Activated T-helper 1 cell treated with anti-CD3 and anti-CD28 coated beads, Interleukin-12 subunit alpha, Interleukin-12 subunit beta, Interleukin-2, Interleukin-4 antibody, amounts not matched to agents 30 ng/mL and 10 ng/mL and 1 ng/mL, durations not matched to agents 14 hours and 24 hours and 36 hours (primary cell): ENCODE measurements at places on chromosomes 6 and 20. TPM values are rescaled to one million over a fixed set of nuclear protein-coding genes. Genes with fewer than 3 reads are reported as not detected.

- no peak for DNase-seq
Measured at GRCh38 chr6:52921743-52922142, 12.2 kb upstream of the GSTA3 start.

Gene ABRACL
- 129 and 135 TPM in 2 replicates for total RNA-seq

Gene SIRPD
- not detected in 2 replicates for total RNA-seq

DNA sequence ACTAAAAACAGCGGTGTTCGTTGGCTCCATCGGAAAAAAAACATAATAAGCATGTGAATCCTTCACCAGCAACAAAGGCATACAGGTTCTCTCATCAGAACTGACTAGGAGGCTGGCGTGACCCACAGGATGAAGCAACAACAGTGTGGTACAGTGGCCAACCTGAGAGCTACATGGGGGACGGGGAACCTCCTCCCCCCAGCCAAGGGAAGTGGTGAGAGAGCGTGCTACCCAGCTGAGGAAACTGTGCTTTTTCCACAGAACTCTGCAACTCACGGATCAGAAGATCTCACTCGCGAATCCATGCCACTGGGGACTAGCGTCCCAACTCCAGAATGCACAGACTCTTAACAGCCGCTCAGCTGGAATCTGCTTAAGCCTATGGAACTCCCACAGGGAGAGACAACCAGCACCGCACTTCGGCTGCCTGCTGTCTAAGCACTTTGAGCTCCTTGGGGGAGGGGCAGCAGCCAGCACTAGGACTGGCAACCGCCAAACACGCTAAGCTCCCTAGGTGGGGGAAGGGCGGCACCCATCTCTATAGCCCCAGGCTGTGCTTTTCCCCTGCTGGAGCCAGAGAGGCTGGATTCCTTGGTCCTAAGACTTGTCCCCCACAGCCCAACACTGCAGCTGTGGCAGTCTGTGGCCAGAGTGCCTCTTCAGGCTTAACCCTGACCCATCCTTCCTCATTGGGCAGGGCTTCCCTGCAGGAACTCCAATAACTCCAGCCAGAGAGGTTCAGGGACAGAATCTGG, 538.3 kb upstream of the BTBD3 start:
- DNase-seq, result no peak

Gene RARS2
- 24.6 and 24.7 TPM in 2 replicates for total RNA-seq

Gene CPNE5
- 0.54 and 0.61 TPM in 2 replicates for total RNA-seq

GRCh38 chr20:35329435-35330139, 37.4 kb upstream of the FAM83C start:
- peak; percentile 27 for DNase-seq

GRCh38 chr6:111861431-111861885, 11.8 kb downstream of the FYN start:
- no peak for DNase-seq

DNA sequence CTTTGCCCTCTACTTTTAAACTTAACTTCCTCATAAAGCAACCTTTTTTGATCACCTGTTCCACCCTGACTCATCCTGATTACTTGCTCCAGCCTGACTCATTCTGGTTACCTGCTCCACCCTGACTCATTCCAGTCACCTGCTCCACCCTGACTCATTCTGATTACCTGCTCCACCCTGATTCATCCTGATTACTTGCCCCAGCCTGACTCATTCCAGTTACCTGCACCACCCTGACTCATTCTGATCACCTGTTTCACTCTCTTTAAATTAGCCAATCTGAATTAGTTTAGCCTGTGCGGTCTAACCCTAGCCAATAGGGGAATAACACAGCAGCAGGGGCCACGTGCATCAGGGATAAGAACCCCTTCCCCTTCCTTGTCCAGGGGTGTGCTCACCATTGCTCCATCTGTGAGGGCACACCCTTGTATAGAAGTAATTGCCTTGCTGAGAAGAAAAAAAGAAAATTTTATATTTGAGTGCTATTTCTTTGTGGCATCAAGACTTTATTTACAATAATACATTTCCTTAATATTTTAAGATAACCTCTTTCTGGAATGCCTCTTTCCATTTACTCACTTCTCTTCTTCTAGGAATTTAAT, 17.9 kb downstream of the HLA-G start:
- DNase-seq, result peak; percentile 34

Gene HSPA1L
- 2.2 and 2.9 TPM in 2 replicates for total RNA-seq

GRCh38 chr6:27370391-27370790, 18.2 kb upstream of the ZNF391 start:
- DNase-seq, result no peak

Gene ATP9A
- 19.6 and 20.6 TPM in 2 replicates for total RNA-seq

DNA sequence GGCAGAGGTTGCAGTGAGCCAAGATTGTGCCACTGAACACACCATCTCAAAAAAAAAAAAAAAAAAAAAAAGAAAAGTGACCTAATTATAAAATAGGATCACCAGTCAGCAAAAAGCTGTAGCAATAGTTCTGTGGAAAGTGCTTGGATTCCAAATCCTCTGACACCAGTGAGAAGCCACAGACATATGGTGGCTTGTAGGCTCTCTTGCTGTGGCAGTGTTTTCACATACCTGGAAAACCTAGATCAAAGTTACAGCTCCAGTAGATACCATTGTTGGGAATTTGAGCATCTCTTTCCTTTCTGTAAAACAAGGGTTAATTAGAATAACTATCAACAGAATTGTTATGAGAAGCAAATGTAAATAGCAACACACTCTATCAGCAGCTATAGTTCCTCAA, 4.1 kb downstream of the CCDC170 start:
- no peak for DNase-seq

Gene MLIP
- not detected in 2 replicates for total RNA-seq

Gene PAX1
- not detected in 2 replicates for total RNA-seq

DNA sequence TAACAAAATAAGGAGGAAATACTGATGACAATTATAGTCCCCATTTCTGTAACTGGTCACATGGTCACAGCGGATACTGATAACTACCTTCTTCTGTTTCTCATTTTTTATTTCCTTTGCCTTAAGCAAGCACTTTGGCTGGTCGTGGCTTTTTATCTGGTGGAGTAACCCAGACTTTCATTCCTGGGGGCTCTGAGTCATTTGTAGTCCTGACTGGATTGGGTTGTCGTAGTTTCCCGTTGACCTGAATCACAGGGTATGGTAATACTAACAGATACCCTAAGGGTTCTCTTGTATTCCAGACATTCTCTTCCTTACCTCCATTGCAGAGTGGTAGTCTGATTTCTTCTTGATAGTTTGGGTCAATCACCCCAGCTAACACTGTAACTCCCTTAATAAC, 500.3 kb upstream of the ADGRB3 start:
- no peak for DNase-seq

DNA sequence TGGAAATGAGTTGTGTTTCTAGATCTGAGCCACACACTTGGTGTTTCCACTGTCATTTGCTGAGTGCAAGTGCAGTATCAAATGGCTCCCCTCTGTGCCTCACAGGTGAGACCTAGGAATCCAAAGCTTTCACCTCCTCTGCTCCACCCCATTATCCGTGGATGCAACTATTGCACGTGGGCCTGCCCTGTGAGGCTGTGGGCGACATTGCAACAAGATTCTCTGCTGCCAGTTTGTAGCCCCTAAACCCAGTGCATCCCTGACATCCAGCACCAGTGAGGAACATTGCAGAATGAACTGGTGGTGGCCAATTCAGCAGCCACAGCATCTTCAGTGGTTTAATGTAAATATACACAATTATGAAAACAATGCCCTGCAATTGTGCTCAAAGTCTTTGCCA, 115.0 kb upstream of the FOXA2 start:
- DNase-seq, result no peak

GRCh38 chr20:13659288-13659687, 20.6 kb upstream of the TASP1 start:
- DNase-seq, result no peak

- no peak for DNase-seq
Measured at GRCh38 chr6:161261816-161262215, 12.0 kb downstream of the AGPAT4 start.

Gene RSPH9
- not detected in 2 replicates for total RNA-seq

DNA sequence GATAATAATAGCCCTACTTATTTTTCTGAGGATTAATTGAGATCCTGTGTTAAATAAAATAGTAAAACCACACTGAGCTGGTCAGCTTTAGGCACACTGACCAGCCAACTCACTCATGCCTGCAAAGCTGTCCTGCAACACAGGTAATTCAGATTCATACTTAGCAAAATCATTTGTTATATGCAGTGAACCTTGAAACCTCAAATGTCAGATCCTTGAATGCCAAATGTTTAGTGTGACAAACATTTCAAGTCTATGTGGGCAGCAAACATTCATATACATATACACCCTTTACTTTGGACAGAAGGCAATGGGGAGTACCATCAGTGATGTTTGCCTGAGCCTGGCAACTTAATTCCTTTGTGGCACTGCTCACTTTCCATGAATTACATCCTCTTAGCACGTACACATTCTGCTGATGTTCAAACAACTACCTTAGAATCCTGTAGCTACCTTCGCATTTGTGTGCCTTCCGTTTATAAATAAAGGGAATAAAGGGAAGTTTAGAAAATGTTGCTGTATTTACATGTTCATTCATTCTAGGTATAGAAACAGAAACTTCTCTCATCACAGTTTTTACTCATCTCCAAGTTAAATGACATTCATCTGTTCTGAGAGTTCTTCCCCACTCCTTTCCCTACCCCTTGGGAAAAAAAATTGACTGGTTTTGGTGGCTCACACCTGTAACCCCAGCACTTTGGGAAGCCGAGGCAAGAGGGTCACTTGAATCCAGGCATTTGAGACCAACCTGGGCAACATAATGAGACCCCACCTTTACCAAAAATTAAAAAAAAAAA, 140.8 kb downstream of the ZFAND3 start:
- DNase-seq, result no peak

- DNase-seq, result no peak
Measured at GRCh38 chr6:1777921-1778685, 168.4 kb downstream of the FOXC1 start.

GRCh38 chr20:59295531-59295930, 4.9 kb upstream of the EDN3 start:
- DNase-seq, result no peak

- DNase-seq, result no peak
Measured at GRCh38 chr20:19588732-19589131, 169.3 kb upstream of the RIN2 start.

DNA sequence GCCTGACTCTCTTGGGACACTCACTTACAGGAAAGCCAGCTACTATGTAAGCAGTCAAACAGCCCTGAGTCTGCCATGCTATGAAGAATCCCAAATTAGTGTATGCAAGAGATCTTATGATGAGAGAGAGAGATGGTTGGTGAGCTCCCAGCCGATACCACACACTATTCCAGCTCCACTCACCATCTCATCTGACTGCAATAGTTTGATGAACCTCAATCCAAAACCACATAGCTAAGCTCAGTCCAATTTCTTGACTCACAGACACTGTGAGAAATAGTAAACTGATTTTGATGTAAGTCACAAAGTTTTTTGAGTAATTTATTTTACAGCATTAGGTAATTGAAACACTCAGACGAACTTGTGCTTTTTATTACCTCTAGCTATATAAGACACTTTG, 441.4 kb downstream of the COL12A1 start:
- no peak for DNase-seq

GRCh38 chr20:34500823-34501222, 15.4 kb upstream of the DYNLRB1 start:
- no peak for DNase-seq

- DNase-seq, result no peak
Measured at GRCh38 chr6:125415913-125416312, 114.1 kb upstream of the HDDC2 start.

Gene PPP1R11
- 69.8 and 71.0 TPM in 2 replicates for total RNA-seq

- no peak for DNase-seq
Measured at GRCh38 chr6:12296255-12296573, 6.1 kb downstream of the EDN1 start.

DNA sequence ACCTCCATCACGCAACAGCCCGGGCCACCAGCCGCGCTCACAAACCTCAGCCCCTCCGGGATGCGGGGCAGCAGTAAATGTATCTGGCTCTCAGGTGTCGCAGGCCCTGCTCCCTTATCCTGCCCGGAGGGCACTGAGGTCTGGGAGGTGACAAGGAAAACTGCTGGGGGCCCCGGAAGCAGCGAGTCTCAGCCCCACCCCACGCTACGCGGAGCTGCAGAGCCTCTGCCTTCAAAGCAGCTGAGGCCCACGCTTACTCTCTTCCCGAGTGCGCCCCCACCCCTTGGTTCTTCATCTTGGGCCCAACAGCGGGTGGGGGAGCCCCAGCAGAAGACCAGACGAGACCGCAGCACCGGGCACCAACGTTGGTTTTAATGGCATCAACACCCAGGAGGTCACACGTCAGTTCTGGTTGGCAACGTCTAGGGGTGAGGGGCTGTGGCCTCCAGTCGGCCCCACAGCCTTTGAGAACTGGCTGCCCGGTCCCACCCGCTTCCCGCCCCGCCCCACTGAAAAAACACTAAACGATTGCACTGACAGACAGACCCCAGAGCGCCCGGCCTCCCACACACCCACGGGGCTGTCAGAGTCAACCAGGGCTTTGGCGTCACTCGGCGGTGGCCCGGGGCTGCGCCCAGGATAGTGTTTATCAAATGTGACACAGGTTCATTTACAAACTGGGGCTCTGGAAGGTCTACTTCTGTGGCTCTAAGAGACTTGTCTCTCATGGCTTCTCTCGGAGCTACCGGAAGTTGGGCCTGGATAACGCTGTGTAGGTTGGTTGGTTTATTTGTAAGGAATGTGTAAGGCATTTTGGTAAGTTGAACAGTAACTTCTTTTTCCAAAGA, 43.7 kb downstream of the DSTN start:
- no peak for DNase-seq
